ENCODE measurements at places on chromosomes 5 and 9.

DNA sequence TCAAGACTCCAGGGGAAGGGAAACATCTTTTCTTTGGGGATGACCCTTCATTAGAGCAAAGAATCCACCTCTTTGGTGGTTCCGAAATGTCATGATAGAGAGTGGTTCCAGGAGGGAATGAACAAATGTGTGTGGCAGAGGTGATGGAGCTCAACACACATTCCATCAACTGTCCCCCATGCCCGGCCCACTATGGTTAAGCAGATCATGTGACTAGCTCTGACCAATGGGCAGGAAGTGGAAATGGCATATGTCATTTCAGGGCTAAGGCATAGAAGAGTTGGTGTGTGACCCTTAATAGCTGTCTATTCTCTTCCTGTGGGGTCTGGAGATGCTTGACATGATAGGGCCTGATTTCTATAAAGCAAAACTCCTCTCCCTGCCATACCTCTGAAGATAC, 194.6 kb downstream of the GAS1 start:
- no peak for DNase-seq

- DNase-seq, result no peak
Observed at GRCh38 chr9:129823542-129823934, 398 bp downstream of the TOR1A start.

GRCh38 chr5:32277798-32278197, 34.9 kb downstream of the MTMR12 start:
- DNase-seq, result no peak

DNA sequence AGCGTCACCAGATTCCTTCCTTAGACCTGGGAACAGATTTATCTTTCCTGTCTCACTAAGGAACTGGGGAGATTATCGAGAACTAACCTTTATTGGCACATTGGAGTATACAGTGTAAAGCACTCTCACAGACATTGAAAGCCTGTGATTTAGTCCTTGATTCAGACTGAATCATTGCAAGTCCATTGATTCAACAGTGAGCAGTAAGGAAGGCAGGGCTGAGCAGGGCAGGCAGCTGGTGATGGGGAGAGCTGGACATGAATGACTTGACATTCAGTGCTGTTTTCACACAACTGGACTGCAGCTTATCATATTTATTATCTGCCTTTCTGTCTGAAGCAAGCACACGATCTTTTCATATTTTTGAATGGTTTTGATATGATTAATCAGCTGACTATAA, 16.2 kb downstream of the ISOC1 start:
- no peak for DNase-seq

DNA sequence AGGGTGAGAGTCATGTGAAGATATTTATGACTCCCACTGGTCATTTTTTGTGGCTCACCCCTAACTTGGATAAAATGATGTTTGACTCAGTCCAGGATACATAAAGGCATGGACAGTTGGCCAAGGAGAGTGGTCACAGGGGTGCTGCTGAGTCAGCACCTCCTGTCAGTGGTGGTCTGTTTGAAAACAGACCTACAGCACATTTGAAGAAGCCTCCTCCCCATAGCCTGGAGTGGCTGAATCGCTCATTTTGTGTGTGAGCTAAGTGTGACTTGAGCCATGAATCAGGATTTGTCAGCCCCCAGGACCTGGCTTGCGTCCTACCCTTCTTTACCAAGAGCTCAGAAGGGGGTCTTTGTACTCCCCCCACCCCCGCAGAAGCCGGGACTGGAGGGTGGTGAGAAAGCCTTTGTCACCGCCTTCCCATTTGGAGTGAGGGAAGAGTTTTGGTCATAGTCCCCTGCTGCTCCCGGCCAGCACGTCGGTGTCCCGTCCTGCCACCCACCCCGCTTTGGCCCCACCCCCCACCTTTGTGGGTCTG, 35.6 kb downstream of the TRIO start:
- peak; percentile 56 for DNase-seq

GRCh38 chr5:132971483-132972435, 8.3 kb upstream of the AFF4 start:
- no peak for DNase-seq

- DNase-seq, result peak; percentile 72
Observed at GRCh38 chr5:154811653-154812465, 38.5 kb downstream of the FAXDC2 start.

GRCh38 chr9:115730845-115731244, 422.7 kb upstream of the PAPPA start:
- DNase-seq, result no peak

GRCh38 chr9:117551171-117551570, 136.3 kb upstream of the ASTN2 start:
- no peak for DNase-seq

DNA sequence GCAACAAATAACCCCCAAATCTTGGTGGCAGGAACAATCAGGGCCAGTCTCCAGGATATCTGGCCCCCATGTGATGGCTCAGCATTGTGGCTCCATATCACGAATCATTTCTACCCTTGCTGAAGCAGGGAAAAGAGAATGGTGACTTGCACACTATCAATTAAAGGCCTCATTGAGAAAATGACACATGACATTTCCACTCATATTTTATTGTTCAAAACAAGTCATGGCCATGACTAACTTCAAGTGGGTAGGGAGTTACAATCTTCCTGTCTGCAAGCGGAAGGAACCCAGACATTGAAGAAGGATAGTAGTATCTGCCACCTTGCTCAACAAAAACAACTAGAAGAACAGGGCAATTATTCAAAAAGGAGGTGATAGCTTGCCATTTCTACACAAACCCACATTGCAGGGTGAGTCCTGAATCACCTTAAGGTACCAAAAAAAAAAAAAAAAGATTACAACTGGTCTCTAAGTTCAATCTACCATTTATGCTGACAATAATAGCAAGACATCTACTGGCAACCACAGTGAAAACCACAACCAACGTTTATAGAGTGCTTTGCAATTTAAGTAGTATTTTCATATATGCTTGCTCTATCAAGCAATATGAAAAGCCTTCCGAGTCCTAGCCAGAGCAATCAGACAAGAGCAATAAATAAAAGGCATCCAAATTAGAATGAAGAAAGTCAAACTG, 186.7 kb upstream of the DAPK1 start:
- no peak for DNase-seq

- no peak for DNase-seq
Observed at GRCh38 chr9:136052472-136052880, 42.6 kb downstream of the NACC2 start.

Data from H1 (cell line).